Activated T-cell treated with anti-CD3 and anti-CD28 coated beads, Interleukin-2, amount 50 U/mL, for 24 hours (primary cell): ENCODE measurements at places on chromosomes 3 and 15.

DNA sequence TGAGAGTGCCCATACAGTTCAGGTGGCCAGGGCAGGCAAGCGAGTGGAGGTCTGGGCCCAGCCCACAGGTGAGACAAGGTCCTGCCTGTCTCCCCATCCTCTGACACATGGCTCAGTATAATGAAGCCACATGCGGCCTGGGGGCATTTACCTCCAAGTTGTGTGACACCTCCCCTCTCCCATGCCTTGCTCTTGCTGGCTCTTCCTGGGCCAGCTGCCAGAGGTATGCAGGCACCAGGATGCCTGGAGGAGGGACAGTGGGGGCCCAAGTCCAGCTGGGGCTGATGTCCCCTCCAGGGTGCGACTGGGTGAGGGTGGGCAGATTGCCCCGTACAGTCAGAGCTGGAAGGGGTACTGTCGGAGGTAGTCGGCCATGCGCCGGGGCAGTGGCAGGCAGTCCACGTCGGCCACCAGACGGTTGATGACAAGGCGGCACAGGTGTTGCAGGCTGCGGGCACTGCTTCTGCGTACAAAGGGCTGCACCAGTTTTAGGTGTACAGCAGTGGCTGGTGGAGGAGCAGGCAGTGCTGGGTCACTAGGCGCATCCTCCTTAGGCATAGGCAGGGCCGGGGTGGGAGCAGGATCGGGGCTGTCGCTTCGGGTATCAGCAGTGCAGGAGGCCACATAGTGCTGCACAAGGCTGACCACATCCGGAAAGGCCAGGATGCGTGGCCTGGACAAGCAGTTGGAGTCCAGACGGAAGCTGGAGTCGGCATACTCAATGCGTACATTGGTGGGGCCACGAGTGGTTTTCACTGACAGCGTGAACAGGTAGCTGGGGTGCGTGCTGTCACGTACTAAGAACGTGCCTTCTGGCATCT lies 4.1 kb downstream of the CISH start:
- DNase-seq = peak; percentile 69

- DNase-seq = no peak
Measured at GRCh38 chr3:9736831-9737230, 5.3 kb downstream of the BRPF1 start.

DNA sequence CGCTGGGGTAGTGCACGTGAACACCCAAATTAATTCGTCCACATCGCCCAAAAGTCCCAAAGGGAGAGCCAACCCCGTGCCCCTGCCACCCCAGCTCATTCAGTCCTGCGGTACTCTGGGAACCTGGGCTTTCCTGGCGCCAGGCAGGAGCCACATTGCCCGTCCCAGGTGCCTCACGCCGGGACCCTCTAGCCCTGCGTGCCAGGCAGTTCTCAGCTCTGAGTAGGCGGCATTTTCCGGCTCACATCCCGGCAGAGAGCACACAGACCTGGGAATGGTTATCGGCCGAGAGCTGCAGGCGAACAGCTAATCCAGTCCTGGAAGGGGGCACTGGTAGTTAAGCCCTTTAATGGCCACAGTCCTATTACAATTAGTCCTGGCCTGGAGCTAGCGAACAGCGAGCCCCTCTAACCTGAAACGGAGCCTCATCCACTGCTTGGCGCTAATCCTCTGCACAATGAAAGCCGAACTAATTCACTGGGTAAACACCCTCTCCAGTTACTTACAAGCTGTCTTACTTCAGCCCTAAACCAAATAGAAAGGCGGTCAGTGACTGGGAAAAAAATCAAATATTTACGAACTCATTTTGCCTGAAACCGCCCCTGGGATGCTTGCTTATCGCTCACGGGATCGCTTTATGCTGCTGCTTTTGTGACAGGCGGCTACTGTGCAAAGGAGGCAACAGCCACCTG lies 254.6 kb upstream of the SOX14 start:
- DNase-seq = no peak

- no peak for DNase-seq
Measured at GRCh38 chr15:94300612-94301011, 69.3 kb downstream of the MCTP2 start.

DNA sequence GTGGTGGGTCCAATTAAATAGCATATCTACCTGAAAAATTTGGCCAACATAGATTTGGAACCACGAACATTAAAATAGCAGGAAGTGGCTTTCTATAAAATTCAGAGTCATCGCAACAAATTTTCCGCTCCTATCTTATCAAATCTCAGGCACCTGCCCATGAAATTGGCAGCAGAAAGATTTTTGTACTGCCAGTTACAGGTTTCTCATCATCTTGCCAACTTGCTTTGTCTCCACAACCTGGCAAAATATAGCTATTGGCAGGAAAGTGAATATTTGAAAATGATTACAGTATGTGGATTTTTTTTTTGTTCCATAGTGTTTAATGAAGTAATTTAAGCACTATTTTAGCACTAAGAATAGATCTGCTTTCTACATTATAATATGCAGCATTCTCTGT lies 161.6 kb upstream of the LRRC3B start:
- no peak for DNase-seq

DNA sequence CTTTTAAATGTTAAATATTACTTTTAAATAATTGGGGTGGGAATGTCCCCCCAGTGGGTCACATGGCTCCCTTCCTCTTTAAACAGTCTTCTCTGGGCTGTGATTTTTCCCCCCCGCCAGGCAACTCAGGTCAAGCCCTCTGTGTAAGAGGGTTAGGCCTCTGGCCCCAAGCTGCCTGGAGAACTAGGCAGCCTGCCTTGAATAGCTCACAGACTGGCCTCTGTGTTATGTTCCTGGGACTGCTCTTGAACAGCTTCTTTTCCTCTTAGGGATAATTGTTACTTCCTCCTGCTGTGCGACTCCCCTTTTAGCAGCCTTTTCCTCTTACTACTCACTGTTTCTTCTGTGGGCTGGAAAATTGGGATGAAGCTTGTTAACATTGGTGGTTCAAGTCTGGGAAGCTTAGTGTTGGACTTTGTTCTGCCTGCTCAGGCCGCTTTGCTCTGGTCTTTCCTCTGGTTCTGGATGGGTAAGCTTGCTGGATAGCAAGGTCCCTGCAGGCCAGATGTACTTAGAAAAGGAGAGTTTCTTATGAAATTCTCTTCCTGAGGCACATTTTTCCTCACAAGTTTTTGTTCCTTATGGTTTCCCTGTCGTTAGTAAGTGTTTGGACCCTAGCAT lies 2.2 kb downstream of the TEX264 start:
- no peak for DNase-seq
